ENCODE measurements at places on chromosomes 13 and 19. TPM values are rescaled to one million over a fixed set of nuclear protein-coding genes. Genes with fewer than 3 reads are reported as not detected.

The KCTD12 gene
- total RNA-seq: 3.5 TPM

The PTH2 gene
- total RNA-seq: not detected

The SERPINE3 gene
- not detected for total RNA-seq

The DDX49 gene
- total RNA-seq: 68.8 TPM

The FUT3 gene
- not detected for total RNA-seq

The SYNE4 gene
- 0.70 TPM for total RNA-seq

The RUBCNL gene
- total RNA-seq: 110 TPM

The SRRM5 gene
- 0.62 TPM for total RNA-seq

The FUT6 gene
- total RNA-seq: not detected

The ZNF613 gene
- total RNA-seq: 7.7 TPM

The IRGC gene
- total RNA-seq: not detected

The TMEM238 gene
- 0.69 TPM for total RNA-seq

The PRODH2 gene
- total RNA-seq: not detected

The DPF1 gene
- 8.1 TPM for total RNA-seq
